Right atrium auricular region (tissue), 2 donors: ENCODE measurements at places on chromosomes 11 and 22. TPM values are rescaled to one million over a fixed set of nuclear protein-coding genes. Genes with fewer than 3 reads are reported as not detected.

DNA sequence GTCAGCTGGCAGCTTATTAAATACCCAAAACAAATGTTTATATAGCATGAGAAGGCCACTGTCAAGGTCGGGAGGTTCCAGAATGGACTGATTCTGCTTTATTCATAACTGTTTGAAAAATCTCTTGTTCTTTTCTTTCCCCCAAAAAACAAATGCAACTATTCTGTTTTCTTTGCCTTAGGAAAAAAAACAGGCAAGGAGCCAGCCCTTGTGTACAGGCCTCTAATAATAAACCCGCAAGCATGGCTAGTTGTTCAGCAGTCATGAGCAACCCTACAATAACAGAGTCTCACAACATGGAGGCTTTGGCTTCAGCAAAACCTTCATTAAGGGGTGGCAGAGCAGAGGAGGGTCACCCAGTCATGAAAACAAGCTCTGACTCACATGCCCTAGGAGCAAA is 191.7 kb downstream of the KIRREL3 start:
- H3K4me1 ChIP-seq: peaks cover 8% of the 10 kb centered on the region
- H3K27me3 ChIP-seq: no peaks in the 10 kb centered on the region
- DNase-seq: no peak
- H3K4me3 ChIP-seq: no peak overlapping the region
- no peak overlapping the region for H3K27ac ChIP-seq
- no peaks in the 10 kb centered on the region for H3K36me3 ChIP-seq

Gene POLA2
- 12.4 TPM for total RNA-seq

Gene OR2AG2
- total RNA-seq: not detected

- peak; percentile 70 for DNase-seq
- H3K36me3 ChIP-seq: peaks cover 30% of the 10 kb centered on the region
- no peak overlapping the region for H3K4me3 ChIP-seq
- H3K4me1 ChIP-seq: peaks cover 14% of the 10 kb centered on the region
- H3K27me3 ChIP-seq: no peaks in the 10 kb centered on the region
- H3K27ac ChIP-seq: no peak overlapping the region
Measured at GRCh38 chr11:65776196-65776595, 4.6 kb downstream of the AP5B1 start.

DNA sequence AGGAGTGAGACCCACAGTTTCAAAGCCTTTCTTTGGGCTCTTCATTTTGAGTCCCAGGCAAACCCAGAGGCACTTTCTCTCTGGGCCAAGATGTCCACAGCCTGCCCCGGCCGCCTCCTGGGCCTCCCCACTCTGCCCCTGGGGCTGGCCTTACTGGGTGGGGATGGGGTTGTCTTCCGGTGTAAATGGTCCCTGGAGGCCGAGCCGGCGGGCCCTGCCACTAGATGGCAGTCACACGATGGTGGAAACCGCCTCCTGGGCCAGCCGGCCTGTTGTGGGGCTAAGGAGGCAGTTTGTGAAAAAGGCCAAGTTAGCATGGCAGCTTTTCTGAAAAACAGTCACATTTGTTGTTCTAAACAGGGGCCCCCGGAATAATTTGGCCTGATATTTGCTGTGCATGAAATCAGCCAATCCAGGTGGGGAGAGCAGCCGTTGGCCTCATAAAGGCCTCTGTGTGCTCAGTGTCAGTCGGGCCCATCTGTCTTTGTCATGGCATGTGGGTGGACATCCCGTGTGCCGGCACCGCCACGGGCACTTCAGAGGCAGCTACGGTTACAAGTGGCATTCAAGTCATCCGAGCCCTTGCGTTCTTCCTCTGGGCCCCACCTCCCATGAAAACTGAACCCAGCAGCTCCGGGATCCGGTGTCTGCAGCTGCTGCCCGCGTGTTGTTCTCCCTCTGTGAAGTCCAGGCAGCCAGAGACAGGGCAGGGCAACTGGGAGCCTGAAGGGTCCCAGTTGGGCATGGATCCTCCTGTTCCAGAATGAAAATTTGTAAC is 6.5 kb downstream of the MRPL23 start:
- no peaks in the 10 kb centered on the region for H3K4me1 ChIP-seq
- H3K27ac ChIP-seq: no peak overlapping the region
- peak; percentile 43 for DNase-seq
- no peaks in the 10 kb centered on the region for H3K36me3 ChIP-seq

Gene DNAJB7
- not detected for total RNA-seq
